ENCODE measurements at places on chromosomes 5 and 9.

GRCh38 chr9:95083086-95083768 lies 234.3 kb downstream of the FANCC start:
- DNase-seq: no peak

- DNase-seq: no peak
Observed at GRCh38 chr9:110059461-110059860, 148.5 kb downstream of the C9orf152 start.

GRCh38 chr5:96626956-96627355 lies 35.2 kb upstream of the CAST start:
- no peak for DNase-seq

GRCh38 chr9:123599781-123600180 lies 243.8 kb downstream of the CRB2 start:
- no peak for DNase-seq

GRCh38 chr5:171850324-171850947 lies 64.8 kb downstream of the SMIM23 start:
- no peak for DNase-seq

DNA sequence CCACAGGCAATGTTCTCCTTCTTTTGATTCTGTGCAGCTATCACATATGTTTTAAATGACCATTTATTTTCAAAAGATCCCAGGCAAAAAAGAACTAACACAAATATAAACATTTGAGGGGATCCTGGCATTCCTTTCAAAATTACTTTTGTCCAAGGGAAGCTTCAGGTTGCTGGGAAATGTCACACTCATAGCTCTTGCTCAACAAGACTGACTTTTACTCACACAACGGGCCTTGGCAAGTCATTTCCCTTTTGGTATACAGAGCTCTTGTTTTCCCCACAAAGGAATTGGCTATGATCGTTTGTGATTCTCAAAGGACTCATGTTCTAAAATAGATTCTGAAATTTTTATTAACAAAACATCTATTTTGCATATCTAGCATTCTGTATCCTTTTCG lies 4.5 kb upstream of the PALM2AKAP2 start:
- DNase-seq: no peak

GRCh38 chr5:112573441-112573840 lies 154.4 kb upstream of the EPB41L4A start:
- no peak for DNase-seq

DNA sequence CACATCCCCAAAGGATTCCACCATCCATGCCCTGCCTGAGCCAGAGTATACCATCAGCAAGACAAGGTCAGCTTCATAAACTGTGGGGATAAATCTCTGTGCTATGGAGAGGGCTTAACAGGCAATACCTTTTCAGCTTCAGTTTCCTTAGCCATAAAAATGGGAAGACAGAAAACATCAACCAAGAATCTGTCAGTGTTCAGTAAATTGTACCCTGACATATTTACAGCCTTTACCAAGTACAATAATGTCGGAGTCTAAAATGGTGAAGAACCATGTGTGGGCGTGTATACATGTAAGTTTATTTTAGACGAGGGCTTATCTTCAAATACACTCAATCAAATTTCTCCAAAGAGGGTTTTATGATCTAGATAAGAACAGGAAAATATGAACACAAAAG lies 94.7 kb downstream of the ELAVL2 start:
- no peak for DNase-seq

- no peak for DNase-seq
Observed at GRCh38 chr9:2338777-2339365, 282.7 kb upstream of the VLDLR start.

- DNase-seq: no peak
Observed at GRCh38 chr9:86200599-86201162, 58.8 kb downstream of the C9orf153 start.

GRCh38 chr5:139684881-139685749 lies 37.0 kb downstream of the CXXC5 start:
- DNase-seq: no peak

DNA sequence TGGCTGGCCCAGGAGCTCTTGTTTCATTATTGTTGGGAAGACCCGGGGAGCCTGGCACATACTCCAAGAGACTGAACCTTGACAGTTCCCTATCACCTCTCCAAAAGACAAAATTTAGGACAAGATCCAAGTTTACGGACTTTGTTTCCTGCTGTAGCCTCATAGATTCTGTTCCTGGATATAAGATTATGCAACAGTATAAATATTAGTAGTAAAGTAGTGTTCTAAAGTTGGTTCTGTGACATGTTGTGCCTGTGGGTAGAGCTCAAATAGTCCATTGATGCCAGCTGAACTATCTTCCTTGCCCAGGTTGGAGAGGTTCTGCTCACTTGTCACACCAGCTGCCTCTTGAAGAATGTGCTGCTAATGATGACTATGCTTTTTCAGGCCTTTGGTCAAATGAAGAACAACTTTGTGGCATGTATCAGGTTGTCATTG lies 430.2 kb downstream of the DMAC1 start:
- DNase-seq: no peak

DNA sequence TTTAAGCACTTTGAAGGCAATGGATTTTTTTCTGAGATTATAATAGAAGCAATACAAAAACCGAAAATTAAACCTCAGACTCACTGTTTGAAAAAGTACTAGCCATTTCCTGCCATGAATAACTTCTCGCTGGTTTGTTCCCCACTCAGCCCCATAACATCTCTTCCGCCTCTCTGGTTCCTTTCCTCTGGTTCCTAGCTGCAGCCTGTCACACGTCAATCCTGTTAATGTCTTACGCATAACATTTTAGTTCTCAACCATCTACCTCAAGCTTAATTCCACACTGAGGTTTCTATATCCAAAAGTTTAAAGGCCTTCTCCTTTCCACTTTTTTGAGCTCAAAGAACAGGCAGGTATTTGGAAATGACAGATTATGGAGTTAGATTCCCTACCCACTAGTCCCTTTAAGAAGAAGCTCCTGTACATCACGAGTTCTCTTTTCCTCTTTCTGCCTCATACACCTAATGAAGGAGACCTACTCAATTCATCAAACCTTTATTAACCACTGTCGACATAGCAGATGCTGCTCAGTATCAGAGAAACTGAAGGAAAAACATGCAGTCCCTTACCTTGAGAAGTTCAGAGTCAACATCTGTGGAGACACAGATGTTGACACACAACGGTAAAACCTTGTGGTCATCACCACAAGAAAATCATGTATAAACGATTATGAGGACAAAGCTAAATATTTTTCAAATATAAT lies 243.0 kb upstream of the PTGER4 start:
- DNase-seq: no peak

DNA sequence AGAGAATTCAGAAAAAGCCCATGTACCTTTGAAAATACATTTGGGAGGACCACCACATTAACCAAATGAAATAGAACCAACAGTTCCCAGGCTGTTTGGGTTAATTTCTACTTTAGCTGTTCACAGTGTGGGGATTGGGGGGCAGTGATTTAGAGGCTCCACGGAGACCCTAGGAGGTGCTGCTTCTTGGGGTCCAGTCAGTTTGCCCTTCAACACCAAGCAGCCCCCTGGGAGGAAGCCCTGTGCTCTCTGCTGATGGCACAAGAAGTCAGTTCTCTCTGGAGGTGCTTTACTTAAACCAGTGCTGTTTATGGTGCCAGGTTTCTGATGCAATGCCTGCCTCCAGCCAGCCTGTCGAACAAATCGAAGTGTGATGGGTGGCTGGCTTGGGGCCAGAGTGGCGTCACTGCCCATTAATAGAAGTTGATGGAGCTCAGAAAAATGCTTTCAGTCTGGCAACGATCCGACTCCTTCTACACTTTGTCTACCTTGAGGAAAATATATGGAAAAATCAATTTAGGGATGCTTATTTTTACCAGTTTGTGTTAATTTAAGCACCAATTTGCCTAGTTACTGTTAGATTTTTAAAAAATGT lies 134.0 kb downstream of the SNX18 start:
- DNase-seq: no peak

- no peak for DNase-seq
Observed at GRCh38 chr5:133990396-133990795, 14.4 kb downstream of the VDAC1 start.
